ENCODE measurements at places on chromosomes 2 and 18.

- no peak for DNase-seq
Measured at GRCh38 chr2:201172279-201172678, 10.7 kb upstream of the CASP10 start.

DNA sequence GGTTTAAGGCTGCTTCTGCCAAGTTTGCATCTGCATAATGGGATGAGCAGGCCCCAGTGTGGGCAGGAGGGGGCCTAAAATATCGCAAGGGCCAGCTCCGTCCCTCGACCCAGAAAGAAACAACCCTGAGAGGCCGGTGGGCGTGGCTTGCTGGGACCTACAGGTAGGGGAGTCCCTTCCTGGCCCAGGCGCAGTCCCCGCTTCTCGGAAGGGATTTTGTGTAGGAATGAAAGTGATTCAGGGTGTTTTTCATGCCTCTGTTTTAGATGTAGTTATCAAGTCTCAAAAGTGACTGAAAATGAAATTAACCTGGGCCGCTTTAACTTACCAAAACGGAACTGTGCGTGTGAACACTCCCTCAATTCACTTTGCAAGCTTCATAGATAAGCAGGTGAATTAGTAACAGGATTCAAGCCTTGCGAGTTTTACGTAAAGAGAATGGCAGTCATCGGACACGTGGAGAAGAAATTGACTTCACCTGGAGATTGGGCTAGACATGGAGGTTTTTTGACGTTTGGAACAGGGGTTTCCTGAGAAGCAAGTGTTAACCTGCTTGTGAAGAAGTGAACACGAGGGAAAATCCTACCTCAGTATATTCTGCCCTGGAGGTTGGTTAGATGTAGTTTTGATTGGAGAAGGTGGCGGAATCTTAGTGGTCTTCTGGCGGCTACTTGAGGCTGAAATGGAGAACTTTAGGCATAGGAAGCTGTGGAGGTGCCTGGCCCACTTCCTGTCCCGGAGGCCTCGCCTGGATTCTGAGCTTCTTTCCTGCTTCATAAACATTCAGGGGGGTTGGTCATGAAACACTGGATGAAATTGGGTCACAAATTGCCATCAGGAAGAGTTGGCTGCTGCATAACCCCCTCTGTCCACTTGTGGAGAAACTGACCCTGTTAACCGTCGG lies 1.7 kb downstream of the NCK2 start:
- peak; percentile 70 for DNase-seq

GRCh38 chr18:46337271-46337670 lies 233.1 kb downstream of the HAUS1 start:
- DNase-seq, result no peak

DNA sequence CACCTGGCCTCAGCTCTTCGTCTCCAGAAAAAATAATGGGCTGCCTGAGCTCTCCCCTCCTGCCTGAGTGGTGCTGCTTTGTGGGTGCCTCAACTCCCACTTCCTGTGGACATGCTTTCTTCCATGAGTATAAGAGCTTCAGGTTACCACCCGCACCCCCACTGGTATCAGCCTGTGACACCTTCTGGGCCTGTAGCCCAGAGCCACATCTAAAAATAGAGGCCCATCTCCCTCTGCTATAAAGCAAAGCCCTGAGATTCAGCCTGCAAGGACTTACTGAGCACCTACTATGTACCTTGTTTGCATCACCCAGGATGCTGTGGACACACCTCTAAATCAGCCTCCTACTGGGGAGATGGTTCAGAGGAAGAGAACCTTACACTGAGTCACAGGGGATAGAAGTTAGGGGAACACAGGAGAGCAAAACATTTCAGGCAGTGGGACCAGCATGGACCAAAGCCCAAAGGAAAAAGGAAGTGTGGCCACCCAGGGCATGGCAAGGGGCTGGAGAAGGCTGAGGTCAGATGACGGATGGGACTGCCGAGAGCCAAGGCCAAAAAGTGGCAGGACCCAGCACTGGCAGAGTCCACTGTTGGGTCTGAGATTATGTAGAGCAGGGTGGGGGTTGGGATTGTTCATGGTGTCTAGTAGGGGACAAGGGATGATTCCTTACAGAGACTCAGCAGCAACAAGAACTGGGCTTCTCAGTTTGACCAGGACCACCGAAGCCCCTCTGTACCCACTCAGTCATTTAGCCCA lies 123.7 kb upstream of the PPP1CB start:
- DNase-seq, result no peak

DNA sequence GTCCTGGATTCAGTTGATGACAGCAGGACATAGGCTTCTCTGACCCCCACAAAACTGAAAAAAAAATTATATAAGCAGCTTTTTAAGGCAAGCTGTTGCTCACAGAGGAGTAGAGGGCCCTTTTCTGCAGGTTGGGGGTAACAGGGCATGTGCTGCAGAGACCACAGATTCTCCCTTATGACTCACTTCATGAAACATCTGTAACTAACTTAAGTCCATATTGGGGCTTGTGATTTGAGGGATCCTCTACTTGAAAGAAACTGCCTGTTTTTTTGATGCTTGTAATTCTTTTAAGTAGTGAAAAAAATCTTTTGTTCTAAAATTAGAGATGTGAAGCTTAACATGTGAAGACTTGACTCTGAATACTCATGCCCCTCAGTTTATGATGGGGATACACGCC lies 33.4 kb downstream of the XRCC5 start:
- DNase-seq, result no peak
